ENCODE measurements at places on chromosomes 7 and 10.

- DNase-seq, result no peak
Measured at GRCh38 chr7:129739427-129739826, 127.9 kb downstream of the NRF1 start.

- DNase-seq, result no peak
Measured at GRCh38 chr10:118251791-118252190, 90.3 kb downstream of the FAM204A start.

DNA sequence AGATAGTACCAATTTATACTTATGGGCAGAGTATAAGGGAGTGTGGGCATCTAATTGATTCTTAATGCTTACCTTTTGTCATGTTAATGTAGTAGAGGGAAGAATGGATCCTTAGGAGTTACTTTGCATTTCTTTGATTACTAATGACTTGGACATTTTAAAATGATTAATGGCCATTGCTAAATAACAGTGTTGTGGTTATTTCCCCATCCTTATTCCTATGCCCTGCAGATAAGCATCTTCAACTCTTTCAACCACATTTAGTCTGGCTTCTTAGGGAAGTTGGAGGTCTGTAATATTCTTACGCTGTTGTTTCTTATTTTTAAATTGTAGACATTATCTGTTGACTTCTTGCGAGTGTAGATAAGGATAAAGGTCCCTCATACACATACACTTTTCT, 37.2 kb downstream of the KAT6B start:
- DNase-seq, result no peak

DNA sequence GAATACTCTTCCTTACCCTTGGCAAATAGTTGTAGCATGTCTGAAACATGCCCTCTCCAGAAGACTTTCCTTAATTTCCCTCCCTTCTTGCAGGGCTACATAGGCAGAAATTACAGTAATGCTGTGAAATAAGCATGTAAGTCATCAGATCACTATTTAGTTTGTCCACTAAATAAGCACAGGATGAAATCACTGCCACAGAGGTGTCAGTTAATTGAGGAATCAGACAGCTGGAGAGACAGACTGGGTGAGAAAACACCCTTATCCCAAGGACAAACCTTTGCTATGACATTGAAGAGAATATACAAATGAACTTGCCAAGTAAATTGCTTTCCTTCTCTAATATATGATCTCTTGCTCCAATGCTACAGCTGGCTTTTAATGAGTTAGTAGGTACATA, 129.3 kb downstream of the CHRM2 start:
- DNase-seq, result no peak

DNA sequence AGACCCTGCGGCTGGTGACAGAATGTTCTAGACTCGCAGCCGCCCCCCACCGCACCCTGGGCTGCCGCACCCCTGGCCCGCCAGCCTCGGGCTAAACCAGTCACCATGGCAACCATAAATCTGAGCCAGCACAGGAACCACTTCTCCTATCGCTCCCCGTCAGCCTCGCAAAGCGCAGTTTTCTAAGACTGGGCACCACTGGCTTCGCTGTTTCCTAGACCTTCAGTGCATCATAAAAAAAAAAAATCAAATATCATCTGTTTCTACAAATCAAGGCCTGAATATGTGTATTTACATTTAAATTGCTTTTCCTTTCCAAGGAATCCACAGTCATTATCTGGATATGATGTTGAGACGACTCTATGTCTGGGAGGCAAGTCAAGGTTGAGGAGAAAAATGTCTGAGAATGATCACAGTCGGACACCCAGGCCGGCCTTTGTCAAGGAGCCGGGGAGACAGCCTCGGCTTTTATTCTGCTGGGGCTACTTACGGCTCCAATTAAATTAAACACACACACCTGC, 99.9 kb downstream of the PTPRN2 start:
- no peak for DNase-seq

DNA sequence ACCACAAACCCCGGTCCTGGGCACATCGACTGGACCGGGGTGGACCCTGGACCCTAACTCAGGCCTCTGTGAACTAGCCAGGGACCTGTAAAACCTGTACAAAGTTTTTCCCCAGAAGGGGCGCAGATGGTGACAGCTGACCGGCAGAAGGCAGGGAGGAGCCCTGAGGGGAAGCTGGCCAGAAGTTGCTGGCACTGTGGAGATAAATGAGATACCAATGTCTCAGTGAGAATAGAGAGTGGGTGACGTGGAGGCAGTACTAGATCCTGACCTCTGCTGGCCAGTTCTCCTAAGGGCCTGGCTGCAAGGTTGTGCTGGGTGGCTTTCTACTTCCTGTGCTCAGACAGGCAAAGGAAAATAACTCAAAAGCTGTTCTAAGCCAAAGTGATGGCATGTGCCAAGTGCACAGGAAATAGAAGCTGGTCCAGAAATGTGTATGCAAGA, 10.6 kb upstream of the TSPAN14 start:
- no peak for DNase-seq

- DNase-seq, result no peak
Measured at GRCh38 chr7:132402751-132403245, 173.5 kb downstream of the PLXNA4 start.

DNA sequence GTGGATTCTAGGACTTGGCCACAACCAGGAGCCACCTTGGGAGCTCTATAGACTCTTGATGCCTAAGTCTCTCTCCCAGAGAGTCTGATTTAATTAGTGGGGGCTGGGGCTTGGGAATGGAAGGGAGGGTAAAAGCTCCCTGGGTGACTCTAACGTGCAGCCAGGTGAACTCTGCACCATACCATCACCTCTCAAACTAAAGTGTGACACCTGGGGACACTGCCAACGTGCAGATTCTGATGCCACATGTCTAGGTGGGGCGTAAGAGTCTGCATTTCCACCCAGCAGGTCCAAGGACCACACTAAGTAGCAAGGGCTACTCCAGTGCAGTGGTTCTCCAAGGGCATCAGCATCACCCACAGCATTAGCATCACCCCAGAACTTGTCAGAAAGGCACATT, 28.3 kb downstream of the LRRC20 start:
- DNase-seq, result no peak

- no peak for DNase-seq
Measured at GRCh38 chr10:110361800-110362456, 57.2 kb upstream of the SMNDC1 start.

- DNase-seq, result no peak
Measured at GRCh38 chr10:96421995-96422394, 63.2 kb upstream of the OPALIN start.

DNA sequence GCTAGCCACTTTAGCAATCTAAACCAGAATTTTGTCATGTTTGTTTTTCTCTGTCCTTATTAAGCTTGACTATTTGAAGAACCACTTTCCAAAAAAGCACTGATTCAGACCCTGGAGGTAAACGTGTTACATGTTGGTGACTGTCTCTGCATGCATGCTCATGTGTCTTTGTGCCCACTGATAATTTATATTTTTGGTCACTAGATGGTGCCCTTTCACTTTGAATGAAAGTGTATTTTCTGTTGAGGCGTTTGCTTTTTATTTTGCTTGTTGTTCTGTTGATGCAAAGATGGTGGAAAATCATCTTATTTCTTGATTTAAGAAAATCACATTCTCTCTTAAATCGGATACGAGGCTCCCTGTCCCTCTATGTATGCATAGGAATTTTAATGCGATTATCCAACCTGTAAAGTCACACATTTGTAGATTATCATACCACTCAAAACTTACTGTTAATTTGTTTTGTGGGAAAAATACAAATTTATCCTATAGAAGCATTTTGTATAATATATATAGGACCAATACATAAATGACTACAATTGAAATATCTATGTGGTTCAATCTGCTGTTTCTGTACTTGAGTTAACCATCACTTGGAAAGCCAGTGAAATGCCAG, 269.3 kb downstream of the BICC1 start:
- no peak for DNase-seq

- DNase-seq, result no peak
Measured at GRCh38 chr7:1260244-1260635, 27.6 kb downstream of the UNCX start.

DNA sequence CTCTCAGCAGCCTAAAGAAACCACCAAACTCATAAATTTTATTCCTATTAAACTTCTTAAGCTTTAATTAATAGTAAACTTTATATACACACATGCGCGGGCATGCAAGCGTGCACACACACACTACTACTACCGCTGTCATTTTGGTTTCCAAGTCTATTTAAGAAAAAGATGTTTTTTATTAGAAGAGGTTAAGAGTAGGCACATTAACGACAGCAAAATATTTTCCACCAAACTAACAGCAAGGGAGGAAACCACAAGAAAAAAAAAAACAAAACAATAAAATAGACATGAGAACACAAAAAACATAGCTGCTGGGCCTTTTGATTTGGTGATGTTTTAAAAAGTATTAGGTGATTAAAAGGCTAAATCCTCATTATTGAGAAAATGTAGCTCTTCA, 28.6 kb downstream of the RTKN2 start:
- DNase-seq, result no peak

- DNase-seq, result no peak
Measured at GRCh38 chr7:94492601-94493000, 17.0 kb upstream of the CASD1 start.

DNA sequence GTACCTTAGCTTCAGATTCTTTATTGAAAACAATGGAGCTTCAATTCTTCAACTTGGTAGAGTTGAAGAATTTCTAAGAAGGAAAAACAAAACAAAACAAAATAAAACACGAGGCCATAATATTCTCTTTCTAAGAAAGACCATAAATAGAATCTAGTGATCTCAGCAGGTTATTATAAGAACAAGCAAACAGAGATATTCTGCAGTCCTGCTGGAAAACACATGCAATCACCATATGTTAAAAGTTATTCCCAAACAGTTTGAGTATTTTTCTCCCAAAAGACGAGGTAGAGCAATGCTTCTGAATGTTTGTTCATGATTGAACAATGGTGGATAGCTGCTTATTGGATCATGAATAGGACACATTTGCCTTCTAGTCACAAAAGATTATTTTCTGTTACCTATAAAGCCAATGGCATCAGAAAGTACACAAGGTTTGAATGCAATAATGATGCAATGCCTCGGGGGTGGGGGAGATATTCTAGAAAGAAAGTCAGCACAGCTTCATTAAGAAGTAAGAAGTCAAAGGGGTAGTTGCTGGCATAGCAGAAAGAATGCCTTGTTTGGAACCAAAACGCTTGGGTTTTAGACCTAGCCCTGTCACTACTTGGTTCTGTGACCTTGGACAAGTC, 59.3 kb downstream of the CREB3L2 start:
- no peak for DNase-seq

DNA sequence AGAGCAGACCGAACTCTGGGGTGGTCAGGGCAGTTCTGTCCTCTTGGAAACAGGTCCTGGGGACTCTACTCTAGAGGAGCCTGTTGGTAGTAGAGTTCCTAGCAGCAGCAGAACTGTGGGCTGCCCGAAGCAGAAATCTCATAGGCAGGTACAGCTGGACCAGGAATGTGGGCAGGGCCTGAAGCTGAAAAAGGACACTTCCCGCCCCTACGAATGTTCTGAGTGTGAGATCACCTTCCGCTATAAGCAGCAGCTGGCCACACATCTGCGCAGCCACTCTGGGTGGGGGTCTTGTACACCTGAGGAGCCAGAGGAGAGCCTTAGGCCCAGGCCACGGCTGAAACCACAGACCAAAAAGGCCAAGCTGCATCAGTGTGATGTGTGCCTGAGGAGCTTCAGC, 8.3 kb upstream of the ZNF783 start:
- DNase-seq, result no peak

DNA sequence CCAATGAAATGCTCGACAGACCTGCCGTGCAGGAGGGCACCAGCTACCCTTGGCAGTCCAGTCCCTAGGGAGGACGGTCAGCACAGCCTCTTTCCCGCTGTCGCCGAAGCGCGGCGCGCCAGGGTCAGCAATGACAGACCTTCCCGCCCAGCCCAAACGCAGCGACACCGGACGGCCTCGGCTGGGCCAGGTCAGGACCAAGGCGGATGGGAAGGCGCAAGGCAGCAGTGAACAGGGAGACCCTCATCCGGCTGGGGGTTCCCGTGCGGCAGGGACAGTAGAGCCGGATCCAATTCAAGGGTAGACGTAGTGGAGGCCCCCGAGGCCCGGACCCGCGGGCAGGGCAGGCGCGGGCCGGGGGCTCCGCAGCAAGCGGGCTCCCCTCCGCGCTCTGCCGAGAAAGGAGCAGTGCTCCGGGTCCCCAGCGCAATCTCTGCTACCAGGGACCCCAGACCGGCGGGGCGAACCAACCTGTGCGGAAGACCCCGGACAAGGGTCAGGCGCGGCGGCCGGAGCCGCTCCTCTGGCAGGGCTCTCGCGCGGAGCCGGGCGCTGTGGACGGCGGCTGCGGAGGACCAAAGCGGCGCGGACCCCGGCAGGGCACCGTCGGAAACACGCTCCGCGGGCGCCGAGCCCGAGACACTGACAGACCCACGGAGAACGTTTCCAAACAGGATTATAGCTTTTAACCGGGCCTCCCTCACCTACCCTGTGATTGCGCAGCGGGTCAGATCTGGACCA, at the start of gene SEC31B:
Gene SEC31B (minus strand): TSS at position 551 of the 741 bp plus-strand sequence. CDS start 2,909 bp downstream, outside the sequence.
- no peak for DNase-seq

GRCh38 chr10:104546756-104547155, 94.3 kb upstream of the SORCS3 start:
- no peak for DNase-seq

- no peak for DNase-seq
Measured at GRCh38 chr7:26155531-26156375, 3.8 kb downstream of the NFE2L3 start.

GRCh38 chr10:115727129-115727528, 545.9 kb downstream of the GFRA1 start:
- DNase-seq, result no peak

DNA sequence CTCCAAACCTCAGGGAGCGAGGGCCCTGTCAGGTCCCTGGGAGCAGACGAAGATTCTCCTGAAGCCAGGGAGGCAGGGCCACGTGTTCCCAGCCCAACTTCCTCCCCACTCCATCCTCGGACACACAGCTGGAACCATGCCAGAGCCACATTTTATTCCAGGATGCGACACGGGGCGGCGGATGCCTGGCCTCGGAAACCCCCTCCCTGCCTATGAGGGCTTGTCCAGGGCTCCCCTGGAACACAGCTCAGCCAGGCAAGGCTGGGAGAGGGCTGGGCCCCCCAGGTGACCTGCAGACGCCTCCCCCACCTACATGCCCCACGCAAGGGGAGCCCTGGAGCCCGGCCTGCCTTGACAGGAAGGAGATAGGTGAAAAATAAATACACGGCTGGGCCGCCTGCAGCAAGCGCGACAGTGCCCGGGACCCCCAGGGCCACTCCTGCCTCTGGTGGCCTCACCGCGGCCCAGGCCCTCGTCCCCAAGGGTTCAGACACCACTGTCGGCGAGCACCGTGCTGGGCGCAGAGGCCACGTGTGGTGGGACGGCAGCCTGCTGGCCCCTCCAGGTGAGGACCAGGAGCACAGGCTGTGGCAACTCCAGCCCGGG, 21.5 kb downstream of the GET4 start:
- DNase-seq, result no peak

All from activated effector memory CD4-positive, alpha-beta T cell treated with anti-CD3 and anti-CD28 coated beads, Interleukin-2, amount 50 U/mL, for 16 hours (primary cell).